ENCODE measurements at places on chromosomes 5 and 9. TPM values are rescaled to one million over a fixed set of nuclear protein-coding genes. Genes with fewer than 3 reads are reported as not detected.
A peak's percentile ranks its signal among the peaks of the same experiment; 100 is the strongest.

DNA sequence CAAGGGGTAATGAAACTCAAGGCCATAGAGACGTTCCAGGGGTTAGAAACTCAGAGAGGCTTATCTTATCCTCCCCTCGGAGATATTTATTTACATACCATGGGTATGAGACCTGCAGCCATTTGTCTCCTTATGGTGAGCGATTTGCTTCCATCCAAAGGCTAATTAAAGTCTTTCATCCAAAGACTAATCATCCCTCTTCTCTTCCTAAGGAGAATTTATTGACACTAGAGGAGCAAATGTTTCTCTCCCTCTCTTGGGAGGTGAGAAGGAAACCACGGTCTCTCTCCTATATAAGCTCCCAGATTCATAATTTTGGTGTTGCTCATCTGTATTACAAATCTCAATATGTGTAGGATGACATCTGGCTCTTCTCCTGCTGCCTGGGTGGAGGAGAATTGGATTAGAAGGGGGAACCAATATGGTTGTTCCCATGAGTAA, 31.0 kb upstream of the RPS23 start:
- no peak for DNase-seq

DNA sequence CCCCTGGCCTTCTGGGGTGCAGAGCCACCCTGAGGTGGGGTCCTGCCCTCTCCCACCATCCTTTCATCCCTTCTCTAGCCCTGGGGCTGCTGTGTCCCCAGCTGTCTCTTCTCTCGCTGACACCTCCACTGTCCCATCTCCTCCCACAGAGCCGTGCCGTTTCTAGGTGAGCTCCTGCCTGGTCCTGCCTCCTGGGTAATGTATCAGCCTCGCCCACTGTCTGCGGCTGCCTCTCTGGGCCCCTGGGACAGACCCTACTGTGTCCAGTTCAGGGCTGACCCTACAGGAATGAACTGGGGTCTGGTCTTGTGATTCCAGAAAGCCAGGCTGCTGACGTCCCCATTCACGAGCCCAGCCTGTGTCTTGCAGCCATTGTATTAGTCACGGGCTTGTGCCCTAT, 4.1 kb downstream of the PAEP start:
- peak; percentile 20 for DNase-seq

DNA sequence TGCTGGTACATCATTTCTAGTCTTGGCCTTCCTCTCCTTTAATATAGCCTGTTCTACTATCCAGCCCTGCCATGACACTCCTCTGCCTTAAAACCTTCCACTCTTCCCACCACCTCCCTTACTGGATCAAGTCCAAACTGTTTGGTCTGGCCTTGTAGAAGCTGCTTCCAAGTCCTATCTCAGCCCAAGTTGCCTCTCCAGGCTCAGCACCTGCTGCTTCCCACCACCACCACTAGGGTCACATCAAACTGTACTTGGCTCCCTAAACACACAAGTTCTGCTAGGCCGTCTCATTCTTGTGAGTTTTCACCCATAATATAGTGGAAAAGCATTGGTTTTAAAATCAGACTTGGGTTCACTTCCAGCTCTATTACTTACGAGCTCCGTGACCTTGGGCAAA, 1.4 kb downstream of the NDUFA8 start:
- no peak for DNase-seq

DNA sequence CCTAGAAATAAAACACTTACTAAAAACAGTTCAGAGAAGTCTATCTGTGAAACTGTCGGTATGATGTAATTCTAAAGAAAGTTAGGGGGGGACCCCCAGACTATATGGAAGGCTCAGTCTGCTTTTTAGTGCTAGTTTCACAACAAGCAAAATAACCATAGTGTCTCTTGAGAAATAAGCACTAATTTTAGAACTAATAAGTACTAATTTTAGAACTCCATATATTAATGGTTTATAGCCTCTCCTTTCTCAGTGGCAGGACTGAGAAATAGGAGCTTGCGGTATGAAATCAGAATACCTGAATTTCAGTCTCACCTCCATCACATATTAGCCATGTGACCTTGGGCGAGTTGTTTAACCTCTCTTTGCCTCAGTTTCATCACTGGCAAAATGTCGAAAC, 1.4 kb upstream of the PHF24 start:
- DNase-seq: no peak

DNA sequence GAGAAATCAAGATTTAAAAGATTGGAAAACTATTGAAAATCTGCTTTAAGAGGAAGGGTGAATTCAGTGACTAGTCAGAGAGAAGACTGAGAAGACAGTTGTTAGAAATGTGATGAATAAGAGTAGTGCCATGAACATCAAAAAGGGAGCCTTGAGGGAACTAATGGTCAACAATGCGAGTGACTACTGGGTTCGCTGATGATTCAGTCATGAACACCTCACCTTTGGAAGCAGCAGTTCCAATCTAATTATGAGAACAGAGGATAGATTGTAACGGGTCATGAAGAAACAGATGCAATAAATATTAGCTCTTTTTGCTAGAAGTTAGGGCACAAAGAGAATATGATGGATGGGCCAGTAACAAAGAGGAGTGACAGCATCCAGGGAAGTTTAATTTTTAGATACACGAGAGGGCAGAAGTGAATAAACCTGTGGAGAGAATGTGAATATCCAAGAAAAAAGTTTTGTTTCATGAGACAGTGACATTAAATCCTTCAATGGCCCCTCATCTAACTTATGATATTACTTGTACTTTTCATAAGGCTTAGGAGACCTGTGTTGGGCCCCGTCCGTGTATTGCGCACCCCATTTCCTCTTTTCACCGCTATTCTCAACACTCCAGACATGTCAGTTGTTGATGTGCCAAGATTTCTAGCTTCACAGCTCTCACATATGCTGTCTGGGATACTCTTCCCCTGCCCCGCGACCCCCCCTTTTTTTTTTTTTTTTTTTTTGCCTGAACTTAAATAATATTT, 23.5 kb upstream of the IFNE start:
- no peak for DNase-seq

GRCh38 chr5:78077369-78078068, 217.0 kb downstream of the AP3B1 start:
- no peak for DNase-seq

The TNFSF15 gene
- 0.08 TPM for total RNA-seq

DNA sequence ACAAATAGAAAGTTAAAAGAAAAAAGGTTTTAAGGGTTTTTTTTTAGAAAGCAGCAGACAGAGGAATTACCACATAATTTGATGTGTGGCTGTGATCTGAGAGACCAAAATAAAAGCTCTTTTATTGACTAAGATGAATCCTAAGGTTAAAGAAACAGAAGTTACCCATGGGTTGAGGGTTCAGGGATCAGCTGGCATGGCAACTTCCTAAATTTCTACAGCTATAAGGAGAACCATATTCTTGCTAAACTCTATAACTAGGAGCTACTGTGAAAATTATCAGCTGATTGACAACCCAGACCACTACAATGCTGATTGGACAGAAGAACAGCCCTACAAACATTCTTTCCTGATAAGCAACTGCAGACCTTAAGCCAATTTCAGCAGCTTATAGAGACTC, 40.2 kb downstream of the TMEM215 start:
- no peak for DNase-seq

The PITX1 gene
- 0.15 TPM for total RNA-seq

GRCh38 chr9:114124666-114125475, 25.8 kb upstream of the KIF12 start:
- peak; percentile 61 for DNase-seq

- DNase-seq: no peak
Observed at GRCh38 chr9:129851821-129852220, 16.6 kb downstream of the USP20 start.

- no peak for DNase-seq
Observed at GRCh38 chr5:174535669-174536068, 188.7 kb upstream of the MSX2 start.

The FOXD4L5 gene
- total RNA-seq: not detected

GRCh38 chr5:103232393-103232999, 26.1 kb upstream of the MACIR start:
- DNase-seq: no peak

The SV2C gene
- total RNA-seq: 0.63 TPM

DNA sequence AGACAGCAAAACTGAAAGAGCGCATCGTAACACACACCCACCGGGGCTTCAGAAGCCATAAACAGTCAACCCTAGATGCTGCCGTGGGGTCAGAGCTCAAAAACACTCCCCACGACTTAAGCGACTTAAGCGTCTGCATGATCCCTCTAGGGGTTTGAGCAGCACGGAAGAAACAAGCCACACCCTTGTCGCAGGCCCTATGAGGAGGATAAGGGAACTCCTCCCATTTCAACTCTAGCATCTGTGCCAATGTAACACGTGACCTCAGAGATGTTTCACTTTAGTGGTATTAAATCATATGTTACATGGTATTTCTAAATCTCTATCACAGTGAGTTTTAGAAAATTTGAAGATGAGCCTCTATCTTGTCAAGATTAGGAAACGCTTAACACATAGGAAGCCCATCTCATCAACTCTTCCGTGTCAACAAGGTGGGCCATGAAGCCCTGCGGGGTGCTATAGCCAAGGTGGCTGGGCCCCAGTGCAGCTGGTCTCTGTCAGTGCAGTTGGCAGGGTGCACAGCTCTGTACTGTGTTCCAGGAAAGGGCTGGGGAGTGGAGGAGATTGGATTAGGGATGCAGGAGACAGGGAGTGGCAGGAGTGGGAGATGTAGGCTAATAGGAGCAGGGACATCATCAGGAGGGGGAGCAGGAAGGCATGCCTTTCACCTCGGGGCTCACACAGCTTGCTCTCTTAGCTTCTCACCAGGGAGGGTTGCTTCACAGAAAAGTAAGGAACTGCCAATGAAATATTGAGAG, 33.1 kb downstream of the ZCCHC9 start:
- DNase-seq: no peak

DNA sequence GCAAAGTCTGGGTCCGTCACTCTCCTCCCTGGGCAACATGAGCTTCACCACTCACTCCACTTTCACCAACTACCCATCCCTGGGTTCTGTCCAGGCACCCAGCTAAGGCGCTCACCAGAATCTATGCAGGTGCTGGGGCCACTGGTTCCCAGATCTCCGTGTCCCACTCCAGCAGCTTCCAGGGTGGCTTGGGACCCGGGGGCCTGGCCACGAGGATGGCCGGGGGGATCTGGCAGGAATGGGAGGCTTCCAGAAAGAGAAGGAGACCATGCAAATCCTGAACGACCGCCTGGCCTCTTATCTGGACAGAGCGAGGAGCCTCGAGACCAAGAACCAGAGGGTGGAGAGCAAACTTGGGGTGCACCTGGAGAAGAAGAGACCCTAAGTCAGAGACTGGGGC, 1611.0 kb upstream of the ACO1 start:
- no peak for DNase-seq

DNA sequence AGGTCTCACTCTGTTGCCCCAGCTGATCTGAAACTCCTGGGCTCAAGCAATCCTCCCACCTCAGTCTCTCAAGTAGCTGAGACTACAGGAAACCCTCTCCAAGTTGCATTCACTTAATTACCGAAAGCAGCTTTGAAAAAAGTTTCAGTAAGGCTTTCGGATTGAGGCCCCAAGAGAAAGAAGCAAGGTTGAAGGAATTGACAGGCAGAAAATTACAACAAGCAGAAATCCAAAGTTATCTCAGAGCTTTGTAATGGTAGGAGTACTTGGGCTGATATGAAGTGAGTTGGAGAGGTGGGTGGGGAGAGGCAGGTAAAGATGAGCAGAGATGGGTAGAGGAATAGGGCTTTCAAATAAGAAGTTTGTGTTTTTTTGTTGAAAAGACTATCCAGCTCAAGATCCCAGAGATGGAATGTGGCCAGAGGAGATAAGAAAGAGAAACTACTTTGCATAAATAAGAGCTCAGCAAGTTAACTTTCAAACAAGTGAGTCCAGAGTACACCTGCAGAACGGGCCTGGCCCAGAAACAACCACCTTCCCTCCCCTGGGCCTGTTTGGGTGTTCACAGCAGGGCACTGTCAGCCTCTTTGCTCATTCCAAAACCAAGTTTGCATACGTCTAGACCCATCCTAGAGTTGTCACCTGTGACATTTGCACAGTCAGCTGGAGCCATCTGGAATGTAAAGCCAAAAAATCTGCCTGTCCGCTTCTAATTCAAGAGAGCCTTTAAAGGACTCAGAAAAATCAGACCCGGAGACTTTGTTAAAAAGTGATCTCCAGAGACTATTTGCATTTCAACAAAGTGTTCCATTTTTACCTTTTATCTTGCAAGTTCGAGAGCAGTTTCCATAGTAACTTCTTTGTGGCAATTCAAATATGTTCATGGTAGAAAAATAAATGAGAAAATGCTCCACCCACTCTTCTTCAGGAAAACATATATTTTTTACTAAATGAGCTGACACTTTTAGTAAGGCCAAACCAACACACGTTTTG, 2.2 kb upstream of the CLINT1 start:
- DNase-seq: no peak

- DNase-seq: no peak
Observed at GRCh38 chr9:121268598-121268850, 562 bp downstream of the GSN start.

GRCh38 chr5:100676817-100677631, 141.8 kb downstream of the FAM174A start:
- DNase-seq: no peak

- DNase-seq: no peak
Observed at GRCh38 chr5:82390088-82390487, 111.9 kb upstream of the RPS23 start.

The TPPP gene
- total RNA-seq: 11.3 TPM

DNA sequence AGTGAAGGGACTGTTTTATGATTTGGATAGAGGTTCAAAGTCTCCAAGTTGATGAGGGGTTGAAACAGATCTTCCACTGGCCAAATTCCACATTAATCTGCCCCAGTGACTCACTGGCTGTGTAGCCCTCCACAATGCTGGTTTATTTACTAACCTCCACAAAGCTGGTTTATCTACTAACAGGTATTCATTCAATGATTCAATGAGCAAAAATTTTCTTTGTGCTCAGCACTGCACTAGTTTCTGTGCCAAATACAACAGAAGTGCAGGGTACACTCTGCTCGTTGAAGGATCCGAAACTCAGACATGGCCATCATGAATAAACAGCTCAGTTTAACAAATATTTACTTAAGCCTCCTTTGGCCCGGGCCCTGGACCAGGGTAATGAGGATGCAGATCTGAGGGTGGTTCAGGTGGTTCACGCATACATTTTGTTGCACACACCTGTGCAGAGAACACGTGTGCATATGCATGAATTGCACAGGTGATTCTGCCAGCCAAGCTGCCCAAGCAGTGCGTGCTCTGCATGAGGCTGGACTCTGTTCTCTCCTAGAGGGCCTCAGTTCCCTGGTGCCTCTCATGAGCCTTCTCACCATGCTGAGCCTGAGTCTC, 71.0 kb downstream of the SH3PXD2B start:
- DNase-seq: no peak

The DRD1 gene
- total RNA-seq: not detected

DNA sequence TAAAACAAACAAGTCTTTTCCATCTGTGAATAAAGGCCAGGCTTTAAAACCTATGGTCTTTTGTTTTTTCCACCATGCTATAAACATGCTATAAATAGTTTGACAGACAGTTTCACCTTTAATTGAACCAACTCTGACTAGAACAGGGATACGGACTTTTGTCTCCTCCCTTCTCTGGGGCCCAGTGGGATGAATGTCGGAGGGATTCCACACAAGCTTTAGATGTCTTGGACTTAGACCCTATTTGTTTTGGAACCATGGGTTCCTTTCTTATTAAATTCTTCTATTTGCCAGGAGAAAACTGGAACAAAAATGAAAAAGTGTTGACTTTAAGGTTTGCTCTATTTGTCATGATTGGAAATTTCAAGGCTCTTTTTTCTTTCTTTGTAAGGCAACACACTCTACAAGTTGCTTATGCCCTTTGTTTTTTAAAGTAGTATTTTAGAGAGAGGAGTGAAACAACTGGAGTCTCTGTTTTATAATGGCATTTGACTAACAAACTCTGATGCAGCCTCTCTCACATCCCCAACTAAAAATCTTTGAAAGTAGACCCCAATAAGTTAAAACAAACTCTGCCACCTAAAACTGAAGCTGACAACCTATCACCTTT, 145.3 kb downstream of the MLLT3 start:
- DNase-seq: no peak

- no peak for DNase-seq
Observed at GRCh38 chr5:28561522-28561921, 1523.1 kb upstream of the CDH9 start.

Measured in lower leg skin (tissue), 4 donors.